CD4-positive, alpha-beta T cell treated with Interleukin-6 for 4 hours (primary cell): ENCODE measurements at places on chromosomes 3 and 15.

- DNase-seq, result no peak
Measured at GRCh38 chr15:74408385-74408784, 25.4 kb downstream of the SEMA7A start.

DNA sequence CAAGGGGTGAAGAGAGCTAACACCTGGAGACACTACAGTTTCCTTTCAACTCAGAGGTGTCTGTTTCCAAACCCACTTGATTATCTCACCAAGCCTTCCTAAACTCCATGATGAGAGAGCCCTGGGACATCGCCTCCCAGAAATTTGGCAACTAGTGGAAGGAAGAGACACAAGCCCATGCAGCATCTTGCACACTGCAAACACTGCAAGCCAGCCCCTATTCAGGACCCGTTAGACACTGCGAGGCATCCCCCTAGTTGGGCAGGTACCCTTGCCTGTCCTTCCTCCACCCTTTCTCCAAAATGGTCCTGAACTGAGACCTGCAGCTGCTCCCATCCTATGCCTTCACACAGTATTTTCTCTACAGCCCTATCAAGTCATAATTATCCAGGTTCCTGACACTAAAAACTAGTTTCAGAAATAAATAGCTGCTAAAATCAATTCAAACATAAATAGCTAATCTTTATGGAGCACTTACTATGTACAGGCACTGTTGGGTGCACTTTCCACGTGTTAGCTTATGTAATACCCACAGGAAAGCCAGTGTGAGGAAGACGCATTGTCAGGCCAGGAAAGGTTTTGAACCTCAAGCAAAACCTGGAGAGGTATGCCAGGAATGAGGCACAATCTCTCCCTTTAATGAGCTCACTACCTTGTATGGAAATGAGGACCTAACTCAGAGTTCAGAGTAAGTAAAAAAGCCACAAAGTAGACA lies 2.8 kb downstream of the MAGI1 start:
- DNase-seq, result no peak

DNA sequence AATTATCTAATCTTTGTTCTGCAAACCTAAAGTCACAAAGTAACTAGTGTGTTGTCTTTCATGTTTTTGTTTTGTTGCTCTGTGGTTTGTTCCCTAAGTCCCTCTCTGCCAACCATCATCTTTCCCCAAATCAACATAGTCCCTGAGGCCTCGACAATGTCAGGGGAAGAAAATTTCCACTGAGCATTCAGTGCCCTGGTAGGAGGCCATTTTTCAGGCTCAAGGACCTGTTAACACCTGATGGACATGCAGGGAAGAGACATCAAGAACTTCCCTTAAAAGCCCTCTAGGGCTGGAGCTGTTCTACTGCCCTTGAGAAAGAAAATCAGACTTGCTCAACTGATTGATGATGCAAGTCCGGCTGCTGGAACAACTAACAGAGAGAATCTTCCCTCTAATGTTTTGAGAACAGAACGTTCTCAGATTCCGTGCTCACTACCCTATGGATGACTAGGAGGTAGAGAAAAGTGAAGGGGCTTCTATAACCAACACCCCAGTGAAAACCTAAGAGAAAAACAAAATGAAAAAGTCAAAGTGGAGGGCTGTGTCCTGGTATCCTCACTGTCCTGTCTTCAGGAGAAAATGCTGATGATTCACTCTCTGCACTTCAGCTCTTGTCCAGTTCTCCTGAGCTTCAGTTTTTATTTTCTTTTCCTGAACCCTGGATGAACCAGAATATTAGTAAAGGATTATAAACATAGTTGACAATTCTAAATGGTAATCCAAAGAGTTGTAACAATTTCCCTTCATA lies 373.1 kb downstream of the FOXP1 start:
- no peak for DNase-seq

DNA sequence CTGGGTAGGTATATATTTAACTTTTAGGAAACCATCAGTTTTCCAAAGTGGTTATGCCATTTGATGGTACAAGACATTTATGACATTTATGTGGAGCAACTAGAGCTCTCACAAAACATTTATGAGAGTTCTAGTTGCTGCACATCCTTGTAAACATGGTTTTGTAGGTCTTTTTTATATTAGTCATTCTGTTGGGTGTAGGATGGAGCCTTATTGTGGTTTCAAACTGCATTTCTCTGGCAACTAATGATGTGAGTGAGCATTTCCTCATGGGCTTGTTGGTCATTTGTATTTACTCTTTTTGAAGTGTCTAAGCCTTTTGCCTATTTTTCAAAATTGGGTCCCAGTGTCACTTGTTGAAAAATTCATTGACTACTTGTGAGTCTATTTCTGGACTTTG lies 45.7 kb upstream of the MGLL start:
- no peak for DNase-seq

DNA sequence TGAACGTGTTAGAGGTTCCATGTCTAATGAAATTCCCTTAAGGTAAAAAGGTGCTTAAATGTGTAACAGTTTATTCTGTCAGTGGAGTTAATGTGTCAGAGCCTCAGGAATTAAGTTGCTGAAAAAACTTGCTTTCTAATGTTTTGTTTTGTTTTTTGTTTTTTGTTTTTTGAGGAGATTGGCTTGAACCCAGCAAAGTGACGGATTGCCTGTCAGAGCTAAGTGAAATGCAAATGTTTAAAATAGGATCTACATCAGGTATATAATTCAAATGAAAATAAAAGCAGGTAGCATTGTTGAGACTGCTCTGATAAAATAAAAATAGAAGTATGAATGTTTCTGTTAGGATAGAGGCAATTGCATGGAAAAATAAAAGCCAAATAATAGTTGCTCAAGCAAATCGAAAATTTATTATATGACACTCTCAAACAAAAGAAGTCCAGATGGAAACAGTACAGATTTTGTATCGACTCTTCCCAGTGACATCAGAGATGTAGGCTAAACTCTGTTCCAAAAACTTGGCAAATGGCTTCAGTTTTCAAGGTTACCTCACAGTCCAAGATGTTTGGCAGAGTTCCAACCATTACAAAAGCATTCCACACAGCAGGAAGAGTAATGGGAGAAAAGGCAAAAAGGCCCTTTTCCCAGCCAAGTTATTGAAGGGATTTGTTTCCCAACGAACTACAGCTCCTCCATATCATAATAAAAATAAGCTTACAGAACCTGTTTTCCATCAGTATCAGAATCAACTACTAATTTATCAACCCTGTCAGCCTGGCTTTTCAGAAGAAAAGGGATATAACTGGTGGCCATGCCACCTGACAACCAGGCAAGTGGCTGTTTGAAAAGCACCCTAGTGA lies 291.0 kb downstream of the TBL1XR1 start:
- DNase-seq, result no peak

DNA sequence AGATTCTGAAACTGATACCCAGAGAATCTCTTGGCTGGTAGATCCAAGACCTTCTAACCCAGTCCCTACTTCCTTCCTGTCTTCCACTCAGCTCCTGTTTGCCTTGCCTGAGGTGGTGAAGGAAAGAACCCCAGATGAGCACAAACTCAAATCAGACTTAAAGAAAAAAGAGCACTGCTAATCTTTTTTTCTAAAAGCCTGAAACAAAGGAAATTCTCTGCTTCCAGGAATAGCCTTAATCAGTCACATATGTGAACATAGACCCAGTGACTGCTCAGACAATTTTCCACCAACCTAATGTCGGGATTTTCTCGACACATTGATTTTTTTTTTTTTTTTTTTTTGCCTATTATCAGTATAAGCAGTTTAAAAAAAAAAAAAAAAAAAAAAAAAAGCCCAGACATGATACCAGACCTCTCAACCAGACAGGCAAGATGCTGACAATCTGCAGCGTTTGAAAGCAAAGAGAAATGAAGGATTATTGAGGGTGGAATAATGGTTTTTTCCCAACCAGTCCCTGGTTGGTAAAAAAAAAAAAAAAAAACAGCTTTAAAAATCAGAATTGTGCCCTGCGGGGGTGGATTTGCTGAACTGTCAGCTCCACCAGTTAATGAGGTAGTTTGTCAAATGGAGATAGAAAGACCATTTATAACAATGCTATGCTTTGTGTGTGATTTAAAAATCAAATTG lies 256.8 kb upstream of the RARB start:
- DNase-seq, result no peak
